ENCODE measurements at places on chromosomes 6 and 20.

- DNase-seq, result no peak
These were observed 238.9 kb downstream of the FRK start for GRCh38 chr6:115821798-115822197.

DNA sequence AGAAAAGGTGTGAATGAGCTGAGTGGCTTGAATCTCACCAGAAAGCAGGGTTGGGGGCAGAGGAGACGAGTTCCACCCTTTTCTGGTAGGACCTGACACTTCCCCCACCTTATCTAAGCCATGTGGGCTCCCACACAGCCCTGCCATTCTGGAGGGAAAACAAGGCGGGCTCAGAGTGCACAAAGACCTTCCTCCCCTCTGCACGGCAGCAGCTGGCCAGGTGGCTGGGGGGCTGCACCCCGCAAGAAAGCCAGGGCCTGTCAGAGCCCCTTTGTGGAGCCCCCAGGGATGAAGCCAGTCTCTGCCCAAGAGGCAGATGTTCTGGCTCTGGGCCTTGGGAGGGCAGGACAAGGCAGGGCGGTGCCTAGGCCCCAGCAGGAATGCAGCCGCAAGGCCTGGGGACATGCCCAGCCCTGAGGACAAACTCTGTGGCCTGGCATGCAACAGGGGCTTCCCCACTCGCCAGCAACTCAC is 48.4 kb upstream of the DSN1 start:
- DNase-seq, result no peak

- no peak for DNase-seq
These were observed 25.4 kb upstream of the HLA-E start for GRCh38 chr6:30463651-30464618.

- DNase-seq, result no peak
These were observed 149.9 kb upstream of the FUT9 start for GRCh38 chr6:95865857-95866256.

- DNase-seq, result no peak
These were observed 16.1 kb downstream of the CSNK2A1 start for GRCh38 chr20:527571-527886.

DNA sequence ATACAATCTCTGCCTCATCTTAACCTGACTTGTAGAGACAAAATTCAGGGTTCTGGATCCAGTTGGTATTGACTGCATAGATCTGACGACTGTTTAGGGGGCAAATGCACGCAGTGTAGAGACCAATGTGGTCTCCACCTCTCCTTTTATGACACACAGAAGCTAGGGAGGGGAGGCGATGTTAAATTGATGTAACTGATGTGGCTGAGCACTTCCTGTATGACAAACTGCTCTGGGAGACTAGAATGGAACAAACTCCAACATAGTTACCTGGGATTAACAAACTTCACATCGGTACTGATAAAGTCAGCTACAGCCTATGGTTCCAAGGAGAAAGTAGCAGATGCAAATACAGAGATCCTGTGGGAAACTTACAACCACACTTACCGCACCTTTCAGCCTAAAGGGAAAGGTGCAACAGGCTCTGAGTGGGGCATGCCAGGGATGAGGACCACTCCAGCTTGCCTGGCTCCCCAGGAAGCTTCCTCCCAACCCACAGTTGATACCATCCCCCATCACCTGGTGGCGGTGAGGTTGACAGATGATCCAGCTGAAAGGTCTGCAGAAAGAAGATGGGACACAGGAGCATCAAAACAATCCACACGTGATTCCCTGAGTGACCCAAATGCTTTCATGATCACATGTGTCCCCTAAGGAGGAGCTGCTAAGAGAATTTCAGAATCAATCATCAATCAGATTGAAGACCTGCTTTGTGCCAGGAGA is 60.6 kb upstream of the MRPS10 start:
- DNase-seq, result no peak

DNA sequence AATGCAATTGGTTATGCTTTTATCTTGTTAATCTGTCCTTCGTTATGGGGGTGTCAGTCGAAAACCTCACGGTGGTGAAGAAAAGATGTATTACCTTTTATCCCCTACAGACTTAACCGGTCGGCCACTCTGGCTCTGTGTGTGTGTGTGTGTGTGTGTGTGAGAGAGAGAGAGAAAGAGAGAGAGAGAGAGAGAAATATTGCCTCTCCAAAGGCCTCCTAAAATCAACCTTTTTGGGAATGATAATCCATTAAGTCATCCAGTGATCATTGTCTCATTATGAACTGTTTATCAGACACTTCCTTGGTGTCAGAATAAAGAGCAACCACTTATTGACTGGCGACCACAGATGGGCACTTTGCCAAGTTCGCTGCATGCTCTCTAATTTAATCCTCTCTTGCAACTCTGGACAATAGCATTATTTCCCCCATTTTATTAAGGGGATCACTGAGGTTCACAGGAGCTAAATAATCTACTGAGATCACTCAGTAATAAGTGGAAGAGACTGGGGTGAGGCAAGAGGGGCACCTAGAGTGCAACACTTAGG is 30.7 kb downstream of the SLC35D3 start:
- peak; percentile 95 for DNase-seq

DNA sequence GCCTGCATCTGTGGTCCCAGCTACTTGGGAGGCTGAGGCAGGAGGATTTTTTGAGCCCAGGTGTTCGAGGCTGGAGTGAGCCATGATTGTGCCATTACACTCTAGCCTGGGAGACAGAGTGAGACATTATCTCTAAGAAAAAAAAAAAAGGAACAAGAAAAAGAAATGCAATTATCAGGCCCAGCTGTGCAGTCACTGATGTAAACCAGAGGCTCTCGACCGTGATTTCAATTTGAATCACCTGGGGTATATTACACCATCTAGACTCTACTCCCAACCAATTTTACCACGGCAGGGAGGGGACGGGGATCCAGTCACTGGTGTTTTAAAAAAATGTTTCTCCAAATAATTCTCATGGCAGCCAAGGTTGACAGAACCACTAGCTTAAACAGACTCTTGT is 48.8 kb upstream of the NKX2-2 start:
- DNase-seq, result no peak

DNA sequence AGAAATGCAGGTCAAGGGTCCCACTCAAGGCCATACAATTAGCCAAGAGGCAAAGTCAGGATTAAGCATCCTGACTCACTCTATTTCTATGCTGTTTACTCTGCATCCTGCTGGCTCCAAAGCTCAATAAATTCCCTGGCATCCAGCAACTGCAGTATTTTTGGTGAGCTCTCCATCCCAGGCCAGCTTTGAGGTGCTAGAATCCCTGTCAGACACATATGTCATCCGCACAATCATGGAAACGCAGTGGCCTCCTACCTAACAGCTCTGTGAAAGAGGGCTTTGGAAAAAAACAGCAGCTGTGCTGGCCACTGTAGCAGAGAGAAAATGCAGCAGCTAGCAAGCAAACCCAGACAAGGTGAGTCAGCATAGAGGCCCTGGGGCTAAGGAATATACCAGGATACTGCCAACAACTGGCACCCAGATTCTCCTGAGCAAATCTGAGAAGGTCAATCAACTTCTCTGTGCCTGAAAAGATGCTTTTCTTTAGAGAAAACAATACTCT is 58.4 kb downstream of the ANKEF1 start:
- DNase-seq, result no peak

Data from NCI-H748 treated with DMSO at 0.1 percent for 48 hours (cell line).